MG63 (cell line): ENCODE measurements at places on chromosomes 5 and 9.

DNA sequence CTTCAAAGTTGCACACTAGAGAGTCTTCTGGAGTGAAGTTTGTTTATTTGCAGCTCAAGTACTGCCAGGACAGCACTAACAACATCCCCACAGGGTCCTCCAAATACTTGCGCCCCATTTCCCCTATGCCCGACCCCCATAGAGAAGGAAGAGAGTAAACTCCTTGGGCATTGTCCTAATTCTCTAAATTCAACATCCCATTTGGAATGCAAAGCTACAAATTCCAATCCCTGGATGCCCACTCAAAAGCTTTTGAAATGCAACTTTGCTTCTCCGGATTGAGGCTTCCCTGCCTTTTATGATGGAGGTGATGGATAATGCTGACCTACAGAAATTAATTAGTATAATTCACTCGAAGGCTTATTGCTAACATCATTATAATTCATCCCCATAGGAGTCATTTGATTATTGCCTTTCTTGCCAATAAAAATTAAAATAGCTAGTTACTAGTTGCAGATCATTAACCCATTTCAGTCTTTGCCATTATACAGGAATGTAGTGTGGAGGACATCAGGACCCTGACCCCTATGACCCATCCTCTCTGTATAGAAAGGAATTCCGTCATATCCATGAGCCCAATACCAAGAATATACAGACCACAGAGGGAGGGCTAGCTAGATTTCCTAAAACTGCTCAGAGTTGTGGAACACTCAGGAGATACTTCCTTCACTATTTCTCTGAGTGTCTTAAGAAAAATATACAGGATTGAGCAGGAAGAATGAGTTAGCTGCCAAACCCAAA is 277.6 kb downstream of the ZNF608 start:
- no peak for DNase-seq

DNA sequence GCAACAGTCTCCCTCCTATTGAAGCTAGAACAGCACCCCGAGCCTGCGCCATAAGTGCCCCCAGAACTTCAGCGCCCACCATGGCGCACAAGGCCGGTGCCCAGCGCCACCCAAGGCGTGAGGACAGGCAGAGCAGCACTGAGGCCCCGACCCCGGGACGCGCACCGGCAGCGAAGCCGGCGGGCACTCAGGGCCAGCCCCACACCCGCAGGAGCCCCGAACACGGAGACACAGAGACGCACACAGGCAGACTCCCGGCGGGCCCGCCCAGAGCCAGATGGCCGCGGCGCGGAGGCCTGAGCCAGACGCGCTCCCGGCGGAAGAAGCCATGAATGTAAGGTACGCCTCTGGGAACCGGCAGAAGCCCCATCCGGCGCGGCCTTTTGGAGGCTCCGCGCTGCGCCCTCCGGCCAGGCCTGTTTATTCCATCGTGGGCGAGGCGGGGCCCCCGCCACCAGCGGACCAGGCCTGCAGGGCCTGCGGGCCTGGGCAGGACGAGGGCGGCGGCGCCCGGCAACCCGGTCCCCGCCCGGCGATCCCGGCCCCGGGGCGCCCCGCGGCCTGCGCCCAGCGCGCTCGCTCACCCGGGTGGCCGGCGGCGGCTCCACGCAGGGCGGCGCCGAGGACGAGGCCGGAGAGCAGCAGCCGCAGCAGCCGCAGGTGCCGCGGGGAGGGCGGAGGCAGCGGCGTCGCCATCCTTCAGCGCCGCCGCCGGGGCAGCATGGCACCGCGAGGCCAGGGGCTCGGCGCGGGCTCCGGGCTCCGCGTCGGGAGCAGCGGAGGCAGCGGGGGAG is 486 bp downstream of the NPDC1 start:
- DNase-seq: peak; percentile 52

DNA sequence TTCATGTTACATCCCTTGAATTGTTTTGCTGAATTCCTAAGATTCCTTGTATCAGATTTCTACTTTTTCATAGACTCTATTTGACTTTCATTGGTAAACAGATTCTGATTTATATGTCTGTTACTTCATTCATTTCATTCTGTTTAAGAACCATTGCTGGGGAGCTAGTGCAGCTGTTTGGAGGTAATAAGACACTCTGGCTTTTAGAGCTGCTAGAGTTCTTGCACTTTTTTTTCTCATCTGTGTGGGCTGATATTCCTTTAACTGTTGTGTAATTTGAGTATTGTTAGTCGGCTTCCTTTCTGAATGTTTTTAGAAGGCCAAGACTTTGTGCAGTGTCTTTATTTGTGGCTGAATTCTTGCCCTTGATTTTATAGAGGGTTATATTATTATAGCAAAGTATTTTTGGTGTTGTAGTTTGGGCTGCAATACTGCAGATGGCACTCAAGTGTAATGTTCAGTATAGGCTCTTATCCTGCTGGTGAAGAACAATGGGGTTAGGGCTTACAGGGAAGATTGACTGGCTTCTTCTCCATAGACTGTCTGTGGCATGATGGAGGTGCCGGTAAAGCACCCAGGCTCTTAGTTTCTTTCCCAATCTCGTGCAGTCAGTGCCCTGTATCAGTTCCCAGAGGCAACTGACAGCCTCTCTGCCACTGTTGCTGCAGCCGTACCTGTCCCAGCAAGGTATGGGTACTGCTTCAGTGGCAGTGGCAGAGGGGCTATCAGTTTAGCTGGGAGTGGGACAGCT is 162.2 kb downstream of the OXCT1 start:
- DNase-seq: no peak

- DNase-seq: no peak
Observed at GRCh38 chr5:37662362-37662761, 177.5 kb downstream of the GDNF start.

GRCh38 chr5:138054206-138054605 is 21.3 kb upstream of the FAM13B start:
- DNase-seq: no peak

DNA sequence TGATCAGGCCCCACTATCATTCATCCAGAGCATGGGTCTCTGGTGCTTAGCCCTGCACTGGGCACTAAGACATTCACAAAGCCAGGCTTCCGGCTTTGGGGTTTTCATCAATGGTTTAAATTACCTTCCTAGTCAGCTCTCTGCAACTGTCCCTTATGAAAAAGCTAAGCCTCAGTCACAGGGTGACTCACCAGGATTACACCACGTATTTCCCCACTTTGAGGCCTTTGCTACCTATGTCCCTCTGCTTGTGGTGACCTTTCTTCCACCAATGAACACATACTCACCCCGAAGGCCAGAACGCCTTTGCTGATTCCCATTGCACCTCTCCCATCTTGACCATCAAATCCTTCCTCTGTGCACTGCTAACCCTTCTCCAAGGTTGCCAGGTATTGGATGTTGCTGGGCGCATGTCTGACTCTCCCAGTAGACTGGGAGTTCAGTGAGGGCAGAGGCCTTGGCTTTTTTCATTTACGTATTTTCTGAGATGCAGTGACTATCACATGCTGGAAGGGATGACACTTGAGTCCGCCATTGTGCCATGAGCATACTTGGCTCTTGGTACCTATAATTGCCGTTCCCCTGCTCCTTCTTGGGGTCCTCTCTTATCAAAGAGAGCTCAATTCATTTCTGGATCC is 58.7 kb upstream of the TNFSF8 start:
- no peak for DNase-seq

- peak; percentile 54 for DNase-seq
Observed at GRCh38 chr9:129624168-129624759, 1.7 kb upstream of the NTMT1 start.

GRCh38 chr9:69213647-69214046 is 39.6 kb downstream of the TJP2 start:
- peak; percentile 9 for DNase-seq

DNA sequence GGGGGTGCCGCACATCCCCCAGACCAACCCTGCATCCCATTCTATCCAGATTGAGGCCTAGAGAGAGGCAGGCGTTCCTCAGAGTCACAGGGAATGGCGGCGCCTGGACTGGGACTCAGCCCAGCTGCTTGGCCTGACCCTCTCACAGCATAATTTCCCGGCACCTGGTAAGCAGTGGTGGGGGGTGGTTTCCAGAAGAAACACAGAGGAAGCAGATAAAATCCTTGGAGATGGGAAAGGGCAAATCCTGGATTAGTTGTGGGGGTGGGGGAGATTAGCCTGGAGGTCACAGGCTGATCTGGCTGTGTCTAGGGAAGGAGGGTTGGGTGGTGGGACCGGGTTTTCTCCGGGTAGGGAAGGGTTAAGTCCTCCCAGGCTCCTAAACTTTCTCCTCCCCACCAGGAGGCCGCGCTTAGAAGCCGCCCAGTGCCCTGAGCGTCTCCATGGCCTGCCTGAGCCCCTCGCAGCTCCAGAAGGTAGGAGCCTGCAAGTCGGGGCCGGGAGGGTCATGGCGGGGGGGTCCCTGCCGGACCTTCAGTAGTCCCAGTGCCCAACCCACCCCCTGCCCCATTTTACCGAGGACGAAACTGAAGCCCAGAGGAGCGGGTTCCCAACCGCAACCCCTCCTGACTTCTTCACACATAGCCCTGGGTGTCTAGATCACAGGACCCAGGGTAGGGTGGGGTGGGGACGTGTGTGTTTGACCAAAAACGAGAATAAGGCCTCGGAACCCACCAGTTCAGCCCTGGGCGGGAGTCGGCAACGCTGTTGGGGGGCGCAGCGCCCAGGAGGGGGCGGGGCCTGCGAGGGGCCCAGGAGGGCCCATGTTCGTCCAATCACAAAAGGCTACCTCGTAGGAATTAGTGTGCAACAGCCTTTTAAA is 1.3 kb downstream of the PHYHD1 start:
- DNase-seq: no peak

DNA sequence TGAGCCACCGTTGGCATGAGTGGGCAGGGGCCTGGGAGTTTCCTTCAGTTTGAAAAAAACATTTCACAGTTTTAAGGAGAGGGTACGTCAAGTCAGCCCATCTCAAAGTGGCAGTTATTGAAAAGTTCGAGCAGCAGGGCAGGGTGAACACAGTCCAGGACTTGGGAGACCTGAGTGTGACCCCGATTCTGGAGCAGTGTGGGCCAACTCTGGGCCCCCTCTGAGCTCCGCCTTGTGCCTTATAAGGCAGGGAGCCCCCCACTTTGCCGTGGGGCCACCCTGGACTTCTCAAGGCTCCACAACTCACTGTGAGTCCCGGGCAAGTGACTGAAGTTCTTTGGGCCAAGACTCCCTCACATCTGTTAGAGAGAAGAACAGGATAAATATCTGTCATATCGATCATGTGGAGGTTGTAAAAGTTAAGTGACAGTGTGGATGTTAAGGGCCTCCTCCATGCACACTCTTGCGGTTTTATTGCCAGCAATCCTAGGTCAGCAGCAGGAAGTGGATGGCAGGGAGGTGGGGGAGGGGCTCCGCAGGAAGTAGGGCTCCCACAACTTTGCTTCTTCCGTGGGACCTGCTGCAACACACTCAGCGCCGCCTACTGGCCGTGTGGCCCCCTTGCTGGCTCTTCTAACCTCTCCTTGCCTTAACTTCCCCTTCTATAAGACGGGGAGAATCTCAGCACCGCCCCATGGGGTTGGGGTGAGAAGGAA is 38.4 kb downstream of the HRH2 start:
- peak; percentile 76 for DNase-seq

DNA sequence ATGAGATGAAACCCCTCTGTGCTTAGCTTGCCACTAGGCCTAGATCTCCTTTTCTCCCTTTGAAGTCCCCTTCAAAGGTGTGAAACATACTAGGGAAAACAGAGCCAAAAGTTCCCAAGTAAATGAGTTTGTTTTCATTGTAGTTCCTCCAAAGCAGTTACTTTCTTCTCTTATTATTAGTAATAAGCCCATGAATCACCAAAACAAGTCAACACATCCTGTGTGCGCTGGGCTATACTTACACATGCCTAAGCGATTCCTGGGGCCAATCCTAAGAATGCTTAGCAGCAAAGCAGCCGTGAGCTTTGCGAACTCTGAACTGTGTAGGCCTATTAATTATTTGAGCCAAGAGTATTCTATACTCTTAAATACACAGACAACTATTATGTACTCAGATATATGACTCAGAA is 7.6 kb downstream of the ENC1 start:
- peak; percentile 85 for DNase-seq

DNA sequence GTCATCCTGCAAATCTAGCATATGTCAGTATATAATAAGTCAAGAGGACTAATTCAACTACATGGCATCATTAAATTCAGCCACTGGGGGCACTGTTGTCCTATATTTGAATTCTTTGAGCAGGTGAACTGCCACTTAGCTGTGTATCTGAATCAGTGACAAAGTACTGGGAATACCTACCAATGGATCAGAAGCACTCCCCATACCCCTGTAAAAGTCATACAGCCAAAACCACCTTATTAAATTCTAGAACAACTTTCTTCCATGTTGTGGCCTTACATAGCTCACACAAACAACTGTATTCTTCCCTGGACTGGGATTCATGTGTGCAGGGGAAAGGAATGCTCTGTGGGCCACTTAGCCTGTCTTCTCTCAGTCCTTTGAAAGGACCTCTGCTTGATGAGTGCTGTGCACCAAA is 57.4 kb upstream of the PLPP6 start:
- no peak for DNase-seq

DNA sequence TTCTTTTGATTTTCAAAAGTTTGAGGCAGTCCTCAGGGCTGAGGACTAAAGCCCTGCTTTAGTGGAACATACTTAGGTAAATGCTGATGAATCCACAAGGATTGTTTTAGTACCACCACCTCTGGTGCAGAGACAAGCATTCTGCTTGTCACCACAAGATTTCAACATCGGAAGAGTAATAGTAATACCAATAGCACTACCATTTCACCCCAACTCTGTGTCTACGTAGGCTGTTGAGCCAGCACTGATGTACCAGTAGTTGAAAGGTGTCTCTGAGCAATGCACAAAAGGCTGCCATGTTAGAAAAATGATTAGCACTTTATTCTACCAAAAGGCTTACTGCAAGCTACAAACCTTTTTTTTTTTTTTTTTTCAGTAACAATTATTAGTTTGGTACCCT is 213.2 kb upstream of the SLC24A2 start:
- DNase-seq: no peak

DNA sequence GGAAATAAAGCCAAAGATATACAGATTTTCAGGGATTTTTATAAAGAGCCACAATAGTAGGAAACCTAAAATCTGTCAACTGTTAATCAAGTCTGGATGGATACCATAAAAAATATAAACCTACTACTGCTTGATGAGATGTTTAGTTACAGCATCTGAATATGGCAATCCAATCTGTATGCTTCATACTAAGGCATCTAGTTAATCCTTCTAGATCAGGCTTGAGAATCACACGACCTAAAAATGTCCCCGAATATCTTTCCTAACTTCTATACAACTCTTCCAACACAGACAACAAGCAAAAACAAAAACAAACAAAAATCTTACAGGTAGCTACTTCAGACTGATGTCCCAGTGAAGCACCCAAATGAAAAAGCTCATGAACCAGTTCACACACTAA is 29.8 kb downstream of the SSBP2 start:
- DNase-seq: no peak
